ENCODE measurements at places on chromosomes 13 and 19. TPM values are rescaled to one million over a fixed set of nuclear protein-coding genes. Genes with fewer than 3 reads are reported as not detected.

Gene TBXA2R
- 1.5 TPM for total RNA-seq

Gene FCHO1
- not detected for total RNA-seq

Gene SULT2B1
- total RNA-seq, result not detected

Gene NAA16
- total RNA-seq, result 8.3 TPM

Gene ZNF723
- total RNA-seq, result not detected

Gene OR7D2
- not detected for total RNA-seq
